ENCODE measurements at places on chromosomes 5 and 9.

- no peak for DNase-seq
Measured at GRCh38 chr5:66829826-66830225, 233.6 kb downstream of the MAST4 start.

DNA sequence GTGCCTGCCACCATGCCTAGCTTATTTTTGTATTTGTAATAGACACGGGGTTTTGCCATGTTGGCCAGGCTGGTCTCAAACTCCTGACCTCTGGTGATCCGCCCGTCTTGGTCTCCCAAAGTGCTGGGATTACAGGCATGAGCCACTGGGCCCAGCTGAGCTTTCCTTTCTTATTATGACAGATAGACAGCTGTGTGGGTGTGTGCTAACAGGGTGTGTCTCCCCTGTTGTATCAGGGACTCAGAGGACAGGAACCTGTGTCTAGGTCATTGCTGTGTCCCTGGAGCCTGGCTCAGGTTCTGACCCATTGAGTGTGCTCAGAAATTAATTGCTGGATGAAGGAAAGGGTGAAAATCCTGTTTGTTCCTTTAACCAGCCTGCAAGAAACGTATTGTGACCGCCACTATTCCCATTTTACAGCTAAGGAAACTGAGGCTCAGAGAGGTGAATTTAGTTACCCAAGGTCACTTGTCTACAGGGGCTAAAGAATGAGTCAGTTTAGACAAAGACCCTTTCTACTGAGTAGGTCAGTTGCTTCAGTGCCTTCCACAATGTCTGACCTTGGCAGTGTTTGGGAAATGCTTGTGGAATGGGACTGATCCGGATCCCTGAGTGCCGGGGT, 16.8 kb downstream of the NCS1 start:
- no peak for DNase-seq

DNA sequence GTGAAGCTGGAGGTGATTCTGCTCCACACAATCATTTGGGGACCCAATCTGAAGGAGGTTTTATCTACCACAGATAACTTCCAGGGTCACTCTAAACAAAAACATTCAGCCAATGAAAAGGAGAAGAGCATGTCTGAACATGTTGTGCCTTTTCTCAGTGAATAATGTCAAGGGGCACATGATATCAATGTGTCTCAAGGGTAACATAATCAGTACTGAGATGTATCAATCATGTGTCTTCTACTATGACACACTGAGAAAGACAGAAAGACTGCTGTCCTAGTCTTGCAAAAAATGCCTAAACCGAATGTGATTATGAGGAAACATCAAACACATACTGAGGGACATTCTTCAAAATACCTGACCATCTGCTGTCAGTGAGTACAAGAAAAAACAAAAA, 25.4 kb upstream of the RASA1 start:
- DNase-seq = no peak

DNA sequence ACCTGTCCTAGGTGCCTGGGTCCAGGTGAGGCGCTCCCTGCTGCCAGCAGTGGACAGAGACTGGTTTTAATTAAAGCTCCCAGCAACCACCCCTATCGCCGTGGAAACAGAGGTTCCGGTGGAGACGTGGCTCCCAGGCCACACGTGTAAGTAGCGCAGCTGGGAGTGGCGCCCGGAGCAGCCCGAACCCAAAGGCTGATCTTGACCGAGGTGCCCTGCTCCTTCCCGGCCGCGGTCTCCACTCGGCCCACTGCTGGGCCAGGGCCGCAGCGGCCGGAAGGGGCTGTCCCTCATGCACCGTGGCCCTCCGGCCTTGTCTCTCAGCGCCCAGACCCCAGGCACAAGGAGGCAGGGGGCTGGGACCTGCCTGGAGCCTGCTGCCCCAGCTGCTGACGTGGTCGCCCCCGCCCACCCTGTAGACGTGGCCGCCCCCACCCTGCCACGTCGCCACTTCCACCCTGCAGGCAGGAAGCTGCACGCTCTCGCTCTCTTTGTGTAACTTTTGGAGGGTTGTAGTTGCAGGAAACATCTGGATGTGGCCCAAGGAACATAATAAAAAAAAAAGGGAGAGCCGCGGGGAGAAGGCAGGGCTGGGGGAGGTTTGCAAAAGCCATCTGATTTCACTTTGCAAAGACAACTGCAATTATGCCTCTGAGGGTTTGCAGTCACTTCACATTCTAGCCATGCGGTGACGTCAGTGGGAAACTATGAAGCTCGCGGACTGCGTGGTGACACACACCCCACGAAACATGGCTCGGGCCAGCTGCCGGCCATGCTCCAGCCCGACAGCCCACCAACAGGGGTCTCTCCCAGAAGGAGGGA, 129.9 kb downstream of the RXRA start:
- peak; percentile 50 for DNase-seq

GRCh38 chr9:107175816-107176435, 107.2 kb upstream of the RAD23B start:
- no peak for DNase-seq

DNA sequence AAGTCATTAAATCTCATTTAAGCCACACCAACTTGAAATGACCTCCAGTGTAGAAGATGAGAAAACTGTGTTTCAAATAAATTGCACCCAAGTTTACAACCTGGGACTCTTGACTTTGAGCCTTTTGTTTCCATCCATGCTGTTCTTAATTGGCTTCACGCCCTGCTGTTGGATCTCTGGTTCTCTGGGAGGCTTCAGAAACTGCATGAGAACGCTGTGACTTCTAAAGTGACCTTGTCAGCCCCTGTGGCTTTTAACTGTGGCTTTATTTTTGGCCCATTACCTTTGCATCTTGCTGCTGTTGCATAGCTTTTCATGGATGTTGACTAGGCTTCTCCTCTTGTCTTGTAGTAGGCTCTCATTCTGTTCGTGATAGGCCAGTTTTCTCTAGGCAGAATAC, 29.3 kb downstream of the TNFAIP8 start:
- DNase-seq = no peak

DNA sequence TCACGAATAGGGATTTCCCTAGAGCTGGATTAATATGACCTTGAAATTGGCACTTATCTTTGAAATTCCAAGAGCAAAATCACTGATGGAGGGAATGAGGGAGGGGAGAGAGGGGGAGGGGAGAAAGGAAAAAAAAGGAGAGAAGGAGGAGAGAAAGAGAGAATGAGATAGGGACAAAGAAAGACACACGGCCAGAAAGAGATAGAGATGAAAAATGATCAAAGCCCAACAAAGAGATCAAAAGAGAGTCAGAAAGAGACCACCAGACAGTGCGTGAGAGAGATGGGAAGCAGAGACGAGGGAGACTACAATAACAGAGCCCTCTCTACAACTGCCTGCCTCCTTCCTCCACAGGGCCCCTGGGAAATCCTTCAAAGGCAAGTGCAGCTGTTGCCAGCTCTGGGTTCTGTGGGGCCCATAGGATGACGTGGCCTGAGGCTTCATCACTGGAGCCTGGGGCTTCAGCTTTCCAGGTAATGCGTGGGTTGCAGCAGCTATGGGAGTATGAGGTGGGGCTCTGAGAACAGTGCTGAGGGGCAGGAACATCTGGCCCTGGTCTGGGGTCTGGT, 58.3 kb upstream of the SHB start:
- no peak for DNase-seq

DNA sequence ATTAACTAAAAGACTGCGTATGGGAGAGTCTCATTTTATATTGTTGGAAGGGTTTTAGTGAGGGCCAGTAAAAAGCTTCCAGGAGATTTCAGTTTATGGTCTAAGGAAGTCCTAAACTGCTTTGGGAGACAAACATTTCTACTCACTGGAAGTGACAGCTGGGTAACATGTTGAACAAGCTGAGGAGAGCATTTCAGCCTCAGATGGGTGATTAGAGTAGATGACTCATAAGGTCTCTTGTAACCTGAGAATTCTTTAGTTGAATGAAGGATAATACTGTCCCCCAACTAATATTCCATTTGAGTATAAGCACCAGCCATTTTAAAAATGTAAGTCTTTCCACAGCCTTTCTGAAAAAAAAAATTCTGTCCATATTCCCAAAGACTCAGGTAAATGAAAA, 218.0 kb upstream of the C9orf72 start:
- no peak for DNase-seq

DNA sequence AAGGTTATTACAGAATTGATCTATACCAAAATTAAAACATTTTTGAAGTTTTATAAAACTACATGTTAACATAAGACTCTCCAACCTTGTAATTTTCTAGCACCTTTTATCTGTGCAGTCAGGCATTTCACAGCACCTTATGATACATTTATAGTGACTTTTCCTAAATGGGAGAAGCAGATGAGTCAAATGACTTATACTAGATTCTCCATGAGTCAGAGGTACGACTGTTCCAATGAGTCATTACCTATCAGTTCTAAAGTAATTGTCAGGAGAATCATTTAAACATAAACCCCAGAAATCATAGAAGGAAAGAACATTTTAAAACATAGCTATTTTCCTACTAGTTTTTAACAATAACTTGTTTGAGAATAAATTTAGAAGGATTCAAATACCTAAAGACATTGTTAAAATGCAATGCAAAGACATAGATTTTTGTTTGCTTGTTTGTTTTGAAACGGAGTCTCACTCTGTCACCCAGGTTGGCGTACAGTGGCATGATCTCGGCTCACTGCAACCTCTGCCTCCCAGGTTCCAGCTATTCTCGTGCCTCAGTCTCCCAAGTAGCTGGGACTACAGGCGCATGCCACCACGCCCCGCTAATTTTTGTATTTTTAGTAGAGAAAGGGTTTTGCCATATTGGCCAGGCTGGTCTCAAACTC, 34.7 kb upstream of the DMXL1 start:
- DNase-seq = peak; percentile 13

DNA sequence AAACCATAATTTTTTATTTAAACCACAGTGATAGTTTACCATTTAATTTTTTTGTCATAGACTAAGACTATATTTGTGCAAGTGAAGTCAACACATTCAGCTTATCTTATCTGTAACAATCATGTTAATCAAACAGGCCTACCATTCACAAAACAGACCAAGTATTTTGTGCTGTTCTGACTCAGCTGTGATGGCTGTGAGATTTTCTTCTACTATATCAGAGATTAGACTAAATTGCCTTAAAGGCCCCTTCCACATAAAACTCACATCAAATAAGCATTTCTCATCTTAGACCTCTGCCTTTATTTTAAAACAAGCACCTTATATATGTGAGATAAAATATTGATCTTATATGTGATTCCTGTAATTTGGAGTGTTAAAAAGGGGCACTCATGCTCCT, 13.4 kb downstream of the CCDC152 start:
- DNase-seq = no peak

DNA sequence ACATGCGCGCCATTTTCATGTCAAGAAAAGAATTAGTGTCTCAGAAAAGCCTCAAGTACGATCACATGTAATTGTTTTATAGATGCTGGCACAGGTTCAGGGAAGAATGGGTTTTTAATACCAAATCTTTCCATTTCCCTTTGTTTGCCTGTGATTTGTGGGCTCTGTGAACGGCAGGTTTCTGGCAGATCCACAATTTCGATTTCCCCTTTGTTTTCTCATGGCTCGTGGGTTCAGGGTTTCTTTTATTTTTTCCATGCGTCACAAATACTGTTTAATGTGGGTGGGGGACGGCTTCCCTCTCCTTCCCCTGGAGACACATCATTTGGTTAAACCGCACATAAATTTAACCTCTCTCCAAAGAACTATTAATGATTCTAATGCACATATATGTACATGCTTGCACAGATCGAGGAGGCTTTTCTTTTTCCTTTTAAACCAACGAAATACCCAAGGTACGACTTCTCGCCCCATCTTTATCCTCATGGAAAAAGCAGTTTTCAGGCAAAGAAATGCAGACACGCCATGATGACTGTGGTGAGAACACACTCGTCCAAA, 195.9 kb downstream of the SLIT3 start:
- DNase-seq = no peak

DNA sequence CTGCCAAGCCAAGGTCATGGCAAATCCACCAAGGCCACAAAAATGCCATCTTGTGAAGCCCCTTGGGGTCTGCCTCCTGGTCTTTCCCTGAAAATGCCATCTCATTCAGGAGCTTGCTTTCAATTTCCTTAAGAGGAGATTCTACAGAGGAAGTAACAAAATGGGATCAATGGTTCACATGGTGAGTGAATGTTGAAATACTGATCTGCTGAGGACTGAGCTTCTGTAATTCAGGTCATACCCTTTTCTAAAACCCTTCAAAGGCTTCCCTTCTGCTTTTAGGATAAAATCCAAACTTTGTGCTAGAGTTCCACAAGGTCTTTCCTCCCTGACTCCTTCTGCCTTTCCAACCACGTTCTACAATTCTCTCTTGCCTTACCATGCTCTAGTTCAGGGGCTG, 24.7 kb upstream of the NR3C1 start:
- no peak for DNase-seq

DNA sequence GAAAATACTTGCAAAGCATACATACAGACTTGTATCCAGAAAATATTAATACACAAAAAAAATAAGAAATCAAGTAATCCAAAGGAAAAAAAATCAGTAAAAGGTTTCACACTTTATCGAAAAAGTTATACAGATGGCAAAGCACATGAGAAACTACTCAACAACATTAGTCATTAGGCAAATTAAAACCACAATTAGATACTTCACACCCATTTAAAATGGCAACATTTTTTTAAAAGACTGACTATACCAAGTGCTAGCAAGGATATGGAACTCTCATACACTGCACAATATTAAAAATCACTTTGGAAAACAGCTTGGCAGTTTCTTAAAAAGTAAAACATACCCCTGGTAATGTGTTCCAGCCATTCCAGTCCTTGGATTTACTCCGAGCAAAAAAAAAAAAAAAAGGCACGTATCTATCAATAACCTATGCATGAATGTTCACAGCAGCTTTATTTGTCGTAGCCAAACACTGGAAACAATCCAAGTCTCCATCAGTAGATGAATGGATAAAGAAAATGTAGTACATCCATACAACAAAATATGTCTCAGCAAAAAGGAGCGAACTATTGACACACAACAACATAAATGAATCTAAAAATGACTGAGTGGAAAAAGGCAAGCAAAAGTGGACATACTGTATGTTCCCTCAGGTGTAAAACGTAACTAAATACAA, 66.0 kb downstream of the GNAQ start:
- DNase-seq = no peak

DNA sequence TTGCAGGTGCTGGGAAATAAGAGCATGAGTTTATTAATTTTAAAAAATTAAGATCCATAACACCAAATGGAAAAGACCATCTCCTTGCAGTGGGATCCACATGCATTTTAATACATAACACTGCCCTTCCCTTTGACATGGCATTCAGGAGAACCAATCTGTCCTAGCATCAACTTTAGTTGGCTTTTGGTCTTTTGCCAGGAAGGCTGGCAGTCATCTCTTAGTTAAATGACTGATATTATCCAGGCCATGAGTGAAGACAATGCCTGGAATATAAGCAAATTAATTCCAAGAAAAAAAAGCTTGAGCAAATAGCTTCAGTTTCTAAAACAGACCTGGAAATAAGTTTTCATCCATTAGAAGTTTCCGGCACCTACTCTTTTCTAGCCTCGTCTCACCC, 55.1 kb upstream of the OTULINL start:
- no peak for DNase-seq

- DNase-seq = no peak
Measured at GRCh38 chr5:14749579-14750101, 85.1 kb downstream of the OTULIN start.

- no peak for DNase-seq
Measured at GRCh38 chr5:72234265-72234700, 85.8 kb downstream of the MRPS27 start.

- no peak for DNase-seq
Measured at GRCh38 chr5:131671994-131672655, 37.1 kb upstream of the RAPGEF6 start.

GRCh38 chr5:131165119-131165727, at the start of gene HINT1:
HINT1 (minus strand) TSS chr5:131165256; CDS start chr5:131165205, 51 bp downstream.
- peak; percentile 91 for DNase-seq
